Stimulated activated CD8-positive, alpha-beta memory T cell treated with anti-CD3 and anti-CD28 coated beads, Interleukin-7, amount 100 ng/mL, for 1 hour (primary cell): ENCODE measurements at places on chromosomes 13 and 19.

GRCh38 chr13:29909975-29910674 lies 59.7 kb upstream of the UBL3 start:
- no peak for DNase-seq

- DNase-seq: no peak
Observed at GRCh38 chr13:95921485-95921884, 131.7 kb downstream of the UGGT2 start.

- no peak for DNase-seq
Observed at GRCh38 chr13:113839536-113840204, 24.2 kb downstream of the GAS6 start.

DNA sequence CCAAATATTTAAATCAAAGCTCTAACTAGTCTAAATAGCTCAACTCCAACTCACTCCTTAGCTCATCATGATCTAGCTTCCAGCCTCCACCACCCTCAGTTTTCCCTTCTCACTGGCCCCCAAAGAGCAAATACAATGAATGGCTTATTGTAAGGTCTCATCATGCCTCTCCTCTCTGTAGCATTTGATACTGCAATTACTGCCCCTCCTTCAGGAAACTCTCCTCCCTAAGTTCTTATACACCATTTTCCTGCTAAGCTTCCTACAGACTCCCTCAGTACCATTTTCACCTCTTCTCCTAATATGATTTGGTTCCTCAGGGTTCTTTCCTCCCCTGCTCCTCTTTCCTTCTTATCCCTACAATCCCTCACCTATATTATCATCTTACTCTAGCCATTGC lies 12.8 kb downstream of the KPNA3 start:
- DNase-seq: no peak

- DNase-seq: no peak
Observed at GRCh38 chr13:39580881-39581575, 22.0 kb downstream of the LHFPL6 start.

GRCh38 chr13:29805994-29806979 lies 44.1 kb downstream of the UBL3 start:
- DNase-seq: no peak

DNA sequence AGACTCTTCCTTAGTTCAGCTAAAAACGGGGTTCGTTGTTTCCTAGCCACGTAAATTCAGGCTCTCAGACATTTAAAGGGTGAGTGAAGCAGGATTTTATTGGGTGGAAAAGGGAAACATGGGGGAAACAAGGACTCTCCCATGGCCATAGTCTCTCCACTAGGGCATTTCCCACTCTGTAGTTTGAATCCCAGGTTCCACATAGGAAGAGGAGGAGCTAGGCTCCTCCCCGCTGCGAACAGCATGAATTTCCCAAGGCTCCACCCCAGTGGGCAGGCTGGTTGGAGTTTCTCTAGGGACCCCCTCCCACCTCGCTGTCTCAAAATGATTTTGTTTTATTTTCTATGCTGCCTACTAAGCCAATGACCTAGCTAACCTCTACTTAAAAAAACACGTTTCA lies 2170.8 kb upstream of the PCDH20 start:
- no peak for DNase-seq

DNA sequence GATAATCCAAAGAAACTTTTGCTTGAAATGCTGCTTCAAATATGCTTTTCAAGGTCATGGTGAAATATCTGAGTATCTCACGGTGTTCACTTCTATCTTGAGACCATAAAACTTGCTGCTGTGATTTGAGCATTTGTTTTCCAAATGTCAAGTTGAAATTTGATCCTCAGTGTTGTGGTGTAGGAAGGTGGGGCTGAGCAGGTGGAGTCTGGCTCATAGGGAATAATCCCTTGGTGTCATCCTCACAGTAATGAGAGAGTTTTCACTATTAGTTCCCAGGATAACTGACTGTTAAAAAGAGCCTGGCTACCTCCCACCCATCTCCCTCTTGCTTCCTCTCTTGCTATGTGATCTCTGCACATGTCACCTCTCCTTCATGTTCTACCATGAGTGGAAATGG lies 858.0 kb upstream of the SLITRK5 start:
- DNase-seq: no peak

- peak; percentile 68 for DNase-seq
Observed at GRCh38 chr13:77697217-77698103, at the start of gene SLAIN1. TSS of gene SLAIN1 (plus strand) at chr13:77697687. CDS start at chr13:77697914, 227 bp downstream.

GRCh38 chr13:74047931-74048600 lies 86.1 kb downstream of the KLF12 start:
- DNase-seq: no peak

DNA sequence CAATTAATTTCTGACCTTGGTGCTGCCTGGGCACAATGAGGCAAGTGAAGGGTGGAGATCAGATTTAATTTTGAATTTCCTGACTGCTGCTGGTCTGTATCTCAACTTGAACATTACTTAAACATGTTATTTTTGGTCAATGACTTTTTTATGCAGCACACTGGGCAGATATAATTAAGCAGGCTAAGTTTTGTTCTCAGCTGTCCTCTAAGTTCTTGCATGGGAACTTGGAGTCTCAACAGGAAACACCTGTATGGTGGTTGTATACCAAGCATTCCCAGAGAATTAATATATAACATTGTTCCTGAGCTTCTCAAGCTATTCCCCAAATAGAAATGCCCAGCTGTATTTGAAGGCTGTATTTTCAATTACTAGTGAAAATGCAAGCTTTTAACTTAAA lies 113.5 kb upstream of the EDNRB start:
- no peak for DNase-seq

- DNase-seq: no peak
Observed at GRCh38 chr13:52851137-52851962, 2.9 kb upstream of the PCDH8 start.

GRCh38 chr13:100597253-100597652 lies 8.7 kb upstream of the GGACT start:
- DNase-seq: no peak
